Posterior vena cava (tissue), 2 donors: ENCODE measurements at places on chromosomes 2 and 18.

- DNase-seq: no peak
Observed at GRCh38 chr2:126723281-126723815, 67.4 kb downstream of the GYPC start.

- DNase-seq: no peak
Observed at GRCh38 chr2:229237270-229237669, 33.8 kb downstream of the PID1 start.

GRCh38 chr2:193153576-193153975 is 958.8 kb upstream of the TMEFF2 start:
- DNase-seq: no peak

DNA sequence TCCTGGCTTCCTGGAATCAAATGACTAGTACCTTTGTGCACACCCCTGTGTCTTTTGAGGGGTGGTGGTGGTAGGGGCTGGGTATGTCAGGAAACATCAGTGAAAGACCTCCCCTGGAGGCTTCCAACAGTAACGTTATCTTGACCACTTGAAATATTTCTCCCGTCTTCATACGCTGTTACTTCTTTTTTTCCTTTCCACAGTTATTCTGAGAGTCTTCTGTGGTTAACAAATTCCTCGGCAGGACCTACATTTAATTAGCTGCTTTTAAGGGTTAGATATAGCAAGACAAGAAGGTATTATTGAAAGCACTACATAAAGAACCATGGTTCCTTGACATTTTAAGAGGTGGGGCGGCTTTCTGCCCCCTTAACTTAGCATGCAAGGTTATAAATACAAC is 34.6 kb downstream of the UGP2 start:
- DNase-seq: no peak

- no peak for DNase-seq
Observed at GRCh38 chr18:6054256-6054842, 159.0 kb upstream of the TMEM200C start.
